ENCODE measurements at places on chromosomes 6 and 20.
A peak's percentile ranks its signal among the peaks of the same experiment; 100 is the strongest.

GRCh38 chr20:64010711-64011237, 25.2 kb upstream of the C20orf204 start:
- DNase-seq = peak; percentile 73

- DNase-seq = peak; percentile 68
These were observed 29.3 kb upstream of the TRIM27 start for GRCh38 chr6:28953039-28953584.

GRCh38 chr20:50447817-50448216, 62.4 kb upstream of the PTPN1 start:
- no peak for DNase-seq

DNA sequence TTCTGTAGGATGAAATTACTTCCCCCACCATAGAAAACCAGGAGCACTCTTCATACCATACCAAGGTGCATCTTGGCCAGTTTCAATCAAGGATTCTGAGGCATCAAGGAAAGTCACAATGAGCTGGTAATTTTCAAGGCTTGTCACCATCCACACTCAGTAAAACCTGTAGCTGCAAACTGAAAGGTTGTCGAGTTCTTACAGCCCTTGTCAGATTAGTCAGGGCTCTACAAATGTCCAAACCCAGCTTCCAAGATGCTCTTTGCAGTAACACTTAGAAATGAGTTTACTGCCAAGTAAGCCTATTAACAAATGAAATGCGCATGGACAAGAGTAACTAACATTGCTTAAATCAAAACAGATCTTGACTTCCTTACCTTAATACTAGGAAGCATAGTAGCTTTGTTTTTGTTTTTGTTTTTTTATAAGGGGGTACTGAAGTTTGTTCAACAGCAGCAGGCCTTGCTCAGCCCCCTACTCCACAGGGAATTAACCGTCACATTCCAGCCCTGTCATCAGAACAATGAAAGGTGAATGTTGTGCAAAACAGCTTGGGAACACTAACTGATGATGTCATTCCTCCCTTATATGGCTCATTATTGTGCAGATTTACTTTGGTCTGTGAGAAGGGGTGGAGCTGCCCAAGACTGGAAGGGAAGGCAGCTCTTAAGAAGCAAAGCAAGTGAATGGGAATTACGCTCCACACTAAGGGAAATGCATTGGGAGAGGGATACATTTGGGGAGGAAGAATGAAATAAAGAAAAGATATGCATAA, 49.9 kb upstream of the TMEM30A start:
- peak; percentile 95 for DNase-seq

DNA sequence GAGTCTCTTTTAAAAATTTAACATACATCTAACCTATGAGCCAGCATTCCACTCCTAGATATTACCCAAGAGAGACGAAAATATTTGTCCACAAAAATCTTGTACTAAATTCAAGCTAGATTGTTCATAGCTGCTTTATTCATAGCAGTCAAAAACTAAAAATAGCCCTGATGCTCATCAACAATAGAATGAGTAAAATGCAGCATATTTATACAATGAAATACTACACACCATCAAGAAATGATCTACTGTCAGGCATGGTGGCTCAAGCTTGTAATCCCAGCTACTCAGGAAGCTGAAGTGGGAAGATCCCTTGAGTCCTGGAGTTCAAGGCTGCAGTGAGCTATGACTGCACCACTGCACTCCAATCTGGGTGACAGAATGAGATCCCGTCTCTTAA, 22.0 kb upstream of the SRC start:
- peak; percentile 82 for DNase-seq

GRCh38 chr20:34324541-34324940, 21.4 kb upstream of the AHCY start:
- DNase-seq = no peak

Measured in fibroblast of mammary gland (primary cell).